ENCODE measurements at places on chromosomes 7 and 10. TPM values are rescaled to one million over a fixed set of nuclear protein-coding genes. Genes with fewer than 3 reads are reported as not detected.

The HOXA11 gene
- not detected for total RNA-seq

The CADPS2 gene
- total RNA-seq = not detected

The KIAA1217 gene
- 0.57 TPM for total RNA-seq

The FAM170B gene
- not detected for total RNA-seq

The HOXA6 gene
- total RNA-seq = not detected

The FRMD4A gene
- total RNA-seq = 0.69 TPM

The UCN3 gene
- not detected for total RNA-seq

The SLC39A12 gene
- not detected for total RNA-seq

The CPA2 gene
- not detected for total RNA-seq

The ATRNL1 gene
- total RNA-seq = not detected

The ITGA8 gene
- total RNA-seq = not detected

The PRSS37 gene
- not detected for total RNA-seq

The BCCIP gene
- total RNA-seq = 107 TPM

The SPDYE9 gene
- not detected for total RNA-seq
